Liver (tissue), 10 donors: ENCODE measurements at places on chromosomes 3 and 15. TPM values are rescaled to one million over a fixed set of nuclear protein-coding genes. Genes with fewer than 3 reads are reported as not detected.

DNA sequence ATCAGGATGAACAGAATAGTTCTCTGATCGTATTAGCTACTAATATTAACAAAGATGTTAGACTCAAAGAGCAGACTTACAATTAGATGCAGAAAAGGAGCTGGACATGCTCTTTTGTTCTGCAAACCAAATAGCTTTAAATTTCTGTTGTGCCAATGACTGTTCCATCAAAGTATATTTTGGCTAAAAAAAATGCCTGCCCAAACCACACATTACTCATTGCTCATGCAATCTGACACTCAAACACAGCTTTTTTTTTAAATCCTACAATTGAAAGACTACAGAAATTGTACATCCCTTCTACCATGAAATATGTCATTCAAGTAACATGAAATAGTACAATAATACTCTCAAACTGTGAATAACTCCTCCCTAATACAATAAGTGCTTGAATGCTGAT lies 48.6 kb downstream of the SHOX2 start:
- DNase-seq, result no peak

- no peak for DNase-seq
Measured at GRCh38 chr15:101449471-101450402, 39.8 kb downstream of the PCSK6 start.

- no peak for DNase-seq
Measured at GRCh38 chr3:68757157-68757556, 175.2 kb downstream of the TAFA4 start.

DNA sequence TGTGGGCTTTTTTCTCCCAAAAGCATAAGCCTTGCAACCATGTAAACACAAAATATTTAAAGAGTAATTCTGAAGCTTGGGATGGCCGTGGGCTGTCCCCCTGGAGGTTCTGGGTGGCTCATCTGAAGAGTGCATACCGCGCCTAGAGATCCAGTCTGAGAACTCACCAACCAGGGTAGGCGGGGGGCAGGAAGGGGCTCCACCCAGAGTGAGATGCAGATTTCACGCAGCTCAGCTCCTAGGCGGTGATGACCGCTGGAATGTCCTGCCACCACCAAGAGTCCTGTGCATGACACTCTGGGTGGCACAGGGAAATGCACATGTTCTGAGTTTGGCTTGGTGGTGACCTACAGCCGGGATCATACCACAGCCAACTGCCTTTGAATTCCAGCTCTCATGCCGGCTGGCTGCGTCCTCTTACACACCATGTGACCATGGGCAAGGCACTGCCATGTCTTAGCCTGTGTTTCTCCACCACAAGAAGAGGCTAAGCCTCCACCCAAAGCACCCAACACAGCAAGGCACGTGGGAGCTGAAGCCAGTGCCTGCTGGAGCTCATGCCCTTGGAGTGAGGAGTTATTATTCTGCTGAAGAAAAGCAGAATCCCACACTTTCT lies 125.1 kb upstream of the IQSEC1 start:
- DNase-seq, result no peak

DNA sequence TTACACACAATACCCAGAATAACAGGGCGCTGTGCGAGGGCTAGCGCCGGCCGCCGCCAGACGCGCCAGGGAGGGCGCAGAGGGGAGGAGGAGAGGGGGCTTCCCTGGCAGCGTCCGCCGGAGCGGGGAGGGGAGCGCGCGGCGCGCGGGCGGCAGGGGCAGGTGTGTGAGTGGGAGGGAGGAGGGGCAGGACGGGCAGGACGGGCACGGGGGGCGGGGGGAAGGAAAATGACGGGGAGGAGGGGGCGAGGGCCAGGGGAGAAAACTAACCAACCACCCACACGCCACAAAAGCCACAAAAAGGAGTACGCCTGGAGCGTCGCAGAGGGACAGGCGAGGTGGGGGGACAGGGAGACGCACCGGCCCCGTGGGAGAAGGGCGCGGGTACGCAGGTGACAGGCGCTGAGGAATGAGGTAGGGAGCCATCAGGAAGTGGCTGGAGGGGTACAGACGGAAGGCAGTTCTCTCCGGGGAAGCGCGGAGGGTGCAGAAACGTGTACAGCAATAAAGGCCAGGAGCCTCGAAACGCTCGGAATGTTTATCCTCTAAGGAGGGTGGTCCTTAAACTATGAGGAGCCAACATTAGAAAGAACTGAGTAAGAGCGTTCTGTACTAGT lies 610 bp upstream of the SATB1 start:
- peak; percentile 66 for DNase-seq

ABI3BP gene
- 1.9 TPM for total RNA-seq

SERPINI1 gene
- 23.6 TPM for total RNA-seq
